ENCODE measurements at places on chromosomes 4 and X. TPM values are rescaled to one million over a fixed set of nuclear protein-coding genes. Genes with fewer than 3 reads are reported as not detected.

- DNase-seq: no peak
These were observed 213 bp downstream of the NFKB1 start for GRCh38 chr4:102501447-102501696.

DNA sequence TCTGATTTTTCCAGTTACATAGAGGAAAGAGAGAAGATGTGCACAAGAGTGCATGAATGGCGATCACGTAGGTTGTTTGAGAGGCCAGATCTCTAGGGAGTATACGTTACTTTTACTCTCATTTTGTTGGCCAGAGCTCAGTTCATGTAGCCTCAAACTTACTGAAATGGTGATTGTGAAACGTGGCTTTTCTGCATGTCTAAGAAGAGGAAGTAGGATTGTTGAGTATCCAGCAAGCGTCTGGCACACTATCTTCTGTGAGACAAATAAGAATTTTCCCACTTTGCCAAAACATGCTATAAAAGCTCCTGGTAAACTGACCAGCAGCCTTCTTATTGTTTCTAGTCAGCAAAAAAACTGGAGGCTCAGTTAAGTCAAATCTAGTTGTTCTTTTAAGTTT, 264.5 kb upstream of the EMCN start:
- no peak for DNase-seq

- no peak for DNase-seq
These were observed 13.0 kb downstream of the CORIN start for GRCh38 chr4:47824840-47825239.

DNA sequence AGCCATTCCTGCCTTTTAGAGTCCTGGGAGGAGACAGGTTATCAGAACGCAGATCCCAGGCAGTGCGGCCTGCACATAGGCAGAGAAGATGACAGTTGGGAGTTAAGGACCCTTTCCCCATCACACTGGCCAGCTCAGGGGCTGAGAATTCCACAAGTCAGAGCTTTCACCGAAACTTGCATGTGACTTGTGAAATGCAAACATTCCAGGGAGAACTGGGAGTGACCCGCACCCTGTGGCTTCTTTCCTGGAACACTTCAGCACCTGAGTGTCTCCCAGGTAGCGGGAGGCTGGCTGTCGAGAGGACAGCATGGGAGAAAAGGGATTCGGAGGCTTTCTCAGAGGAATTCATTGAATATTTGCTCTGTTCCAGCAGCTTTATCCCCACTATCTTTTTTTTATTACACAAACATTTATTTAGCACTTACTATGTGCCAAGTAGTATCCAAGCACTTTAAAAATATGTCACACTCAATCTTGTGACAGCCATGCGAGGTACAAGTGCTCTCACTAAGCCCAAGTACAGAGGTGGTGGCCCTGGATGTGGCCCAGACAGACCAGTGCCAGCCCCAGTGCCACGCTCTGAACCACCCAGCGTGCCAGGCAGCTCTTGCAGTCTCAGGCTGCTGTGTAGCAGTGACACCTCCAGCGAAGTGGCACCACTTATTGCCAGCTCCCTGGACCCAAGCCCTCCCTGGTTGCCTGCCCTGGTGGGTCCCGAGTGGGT, 100.5 kb downstream of the PHKA2 start:
- DNase-seq: no peak

- no peak for DNase-seq
These were observed 1.4 kb downstream of the CD99 start for GRCh38 chrX:2692221-2693112.

DNA sequence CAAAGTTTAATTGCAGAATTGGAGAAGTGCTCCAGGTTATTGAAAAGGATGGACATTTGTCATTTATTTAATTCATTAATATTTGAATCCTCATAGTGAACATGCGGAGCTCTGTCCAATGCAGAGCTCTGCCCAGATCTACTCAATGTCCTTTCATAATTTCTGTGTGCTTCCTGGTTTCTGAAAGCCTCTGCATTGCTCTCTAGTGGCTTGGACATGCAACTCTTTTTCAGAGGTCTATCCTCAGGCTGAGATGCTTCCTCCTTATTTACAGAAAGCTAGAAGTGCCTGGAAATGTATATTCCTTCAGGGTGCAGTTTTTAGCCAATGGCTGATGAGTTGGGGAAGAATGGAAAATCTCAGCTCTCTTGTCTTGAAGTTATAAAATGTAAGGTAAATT, 786.1 kb upstream of the AADAT start:
- no peak for DNase-seq

- DNase-seq: no peak
These were observed 27.3 kb upstream of the CRLF2 start for GRCh38 chrX:1239681-1240142.

- DNase-seq: no peak
These were observed 89.7 kb downstream of the TAB3 start for GRCh38 chrX:30799327-30799726.

DNA sequence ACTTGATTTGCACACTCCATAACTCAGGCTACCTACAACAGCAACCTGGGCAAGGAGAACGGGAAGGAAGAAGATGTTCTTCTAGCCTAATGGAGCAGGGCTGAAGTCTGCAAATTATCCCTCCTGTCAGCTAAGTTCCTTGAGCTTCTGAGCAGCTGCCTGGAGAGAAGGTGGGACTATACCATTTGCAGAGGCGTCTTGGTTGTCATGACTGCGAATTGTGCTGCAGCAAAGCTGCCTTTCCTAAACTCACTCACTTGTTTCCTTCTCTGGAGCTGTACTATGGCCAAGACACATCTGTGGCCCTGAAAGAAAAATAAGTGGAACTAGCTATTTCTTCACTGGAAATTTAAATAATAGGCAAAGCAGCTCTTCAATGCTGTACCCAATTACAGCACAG, 682.4 kb upstream of the GRIA3 start:
- no peak for DNase-seq

DNA sequence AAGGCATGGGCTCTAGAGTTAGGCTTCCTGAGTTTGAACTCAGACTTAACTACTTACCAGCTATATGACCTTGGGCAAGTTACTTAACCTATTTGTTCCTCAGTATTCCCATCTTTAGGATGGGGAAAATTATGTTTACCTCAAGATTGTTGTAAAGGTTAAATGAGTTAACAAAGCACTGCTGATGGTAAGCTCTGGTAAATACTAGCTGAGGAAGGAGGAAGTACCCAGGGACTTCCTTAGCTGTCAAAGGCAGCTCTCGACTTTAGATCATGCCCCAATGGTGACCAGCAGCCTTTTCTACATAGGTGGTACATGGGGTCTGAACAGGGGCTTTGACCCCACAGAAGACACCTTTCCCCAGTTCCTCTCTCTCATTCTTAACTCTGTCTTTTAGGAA, 20.1 kb downstream of the ATP7A start:
- DNase-seq: no peak

- DNase-seq: no peak
These were observed 956 bp downstream of the TAPT1 start for GRCh38 chr4:16225167-16225862.

DNA sequence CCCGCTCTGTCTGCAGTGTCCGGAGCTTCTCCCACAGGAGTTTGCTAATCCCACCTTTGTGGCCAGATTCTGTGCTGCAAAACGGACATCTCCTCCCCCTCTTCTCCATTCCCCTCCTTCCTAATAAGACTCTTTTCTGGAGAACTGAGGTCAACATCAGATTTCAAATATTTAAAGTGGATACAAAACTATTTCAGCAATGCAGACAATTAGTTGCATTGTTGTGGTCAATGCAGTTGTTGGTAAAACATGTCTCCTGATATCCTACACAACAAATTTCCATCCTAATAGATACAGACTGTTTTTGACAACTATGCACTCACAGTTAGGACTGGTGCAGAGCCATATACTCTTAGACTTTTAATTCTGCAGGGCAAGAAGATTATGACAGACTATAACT, 5.1 kb upstream of the MCUB start:
- DNase-seq: no peak

DNA sequence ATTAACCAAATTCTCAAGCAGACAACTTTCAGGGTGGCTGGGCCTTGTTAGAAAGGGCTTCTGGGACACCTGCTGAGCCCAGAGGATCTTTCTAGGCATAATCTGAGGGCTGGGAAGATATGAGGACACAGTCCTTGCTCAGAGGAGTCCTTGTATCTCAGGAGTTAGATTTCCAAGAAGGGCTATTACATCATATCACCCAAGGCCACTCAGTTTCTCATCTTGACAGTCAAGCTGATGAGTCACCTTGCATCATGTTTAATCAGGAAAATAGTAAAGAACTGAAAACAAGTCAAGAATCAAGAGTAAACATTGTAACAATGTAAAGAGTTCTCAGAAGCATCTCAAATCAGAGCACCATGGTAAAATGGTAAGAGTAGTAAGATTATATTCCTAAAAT, 4.0 kb downstream of the PCYT1B start:
- no peak for DNase-seq

- DNase-seq: no peak
These were observed 62.6 kb downstream of the SORCS2 start for GRCh38 chr4:7254736-7255487.

DNA sequence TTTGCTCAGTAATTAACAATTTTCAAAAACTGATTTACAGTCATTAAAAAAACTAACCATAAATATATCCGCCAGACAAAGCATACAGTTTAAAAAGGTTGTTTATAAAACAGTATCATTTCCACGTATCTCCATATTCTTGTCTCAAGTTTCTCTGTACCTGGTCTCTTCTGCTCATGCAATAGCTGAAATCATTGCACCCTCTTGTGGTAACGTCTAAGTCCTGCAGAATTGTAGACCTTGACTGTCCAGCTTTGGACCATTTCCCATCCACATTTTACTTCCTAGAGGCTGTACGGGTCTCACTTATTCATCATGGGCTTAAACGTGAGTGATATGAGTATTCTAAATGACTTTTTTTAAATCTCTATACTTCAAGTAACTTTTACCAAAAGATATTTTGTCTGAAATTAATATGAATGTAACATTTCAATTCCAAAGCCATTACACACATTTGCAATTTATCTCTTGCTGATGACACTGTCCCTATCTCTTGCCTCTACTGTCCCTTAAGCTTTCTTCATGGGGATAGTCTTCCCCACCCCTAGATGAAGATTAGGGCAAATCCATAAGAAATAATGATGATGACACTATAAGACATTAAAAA, 118.5 kb downstream of the BTC start:
- DNase-seq: peak; percentile 48

- DNase-seq: no peak
These were observed 15.4 kb downstream of the TSPAN5 start for GRCh38 chr4:98642991-98643426.

DNA sequence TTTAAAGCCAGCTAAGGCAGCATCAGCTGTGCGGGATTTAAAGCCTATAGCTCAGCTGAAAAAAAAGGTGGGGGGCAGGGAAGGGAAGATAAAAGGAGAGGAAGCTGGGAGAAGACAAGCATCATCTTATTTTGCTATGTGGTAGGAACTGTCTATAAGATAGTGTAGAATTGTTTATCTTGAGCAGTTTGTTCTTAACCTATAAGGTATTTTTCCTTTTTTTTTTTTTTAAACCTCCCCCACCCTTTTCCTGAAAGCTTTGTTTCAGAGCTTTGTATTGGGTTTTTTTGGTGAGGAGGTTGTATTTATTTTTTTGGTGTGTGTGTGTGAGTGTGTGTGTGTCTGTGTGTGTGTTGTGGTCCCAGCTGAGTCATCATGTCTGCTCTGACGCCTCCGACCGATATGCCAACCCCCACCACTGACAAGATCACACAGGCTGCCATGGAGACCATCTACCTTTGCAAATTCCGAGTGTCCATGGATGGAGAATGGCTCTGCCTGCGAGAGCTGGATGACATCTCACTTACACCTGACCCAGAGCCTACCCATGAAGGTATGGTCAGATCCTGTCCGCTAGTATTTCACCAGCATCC, 531 bp downstream of the RUFY3 start:
- DNase-seq: no peak

GRCh38 chrX:13372203-13372980, 52.5 kb upstream of the ATXN3L start:
- no peak for DNase-seq

- DNase-seq: no peak
These were observed 8.7 kb downstream of the DKK2 start for GRCh38 chr4:107027379-107027778.

DNA sequence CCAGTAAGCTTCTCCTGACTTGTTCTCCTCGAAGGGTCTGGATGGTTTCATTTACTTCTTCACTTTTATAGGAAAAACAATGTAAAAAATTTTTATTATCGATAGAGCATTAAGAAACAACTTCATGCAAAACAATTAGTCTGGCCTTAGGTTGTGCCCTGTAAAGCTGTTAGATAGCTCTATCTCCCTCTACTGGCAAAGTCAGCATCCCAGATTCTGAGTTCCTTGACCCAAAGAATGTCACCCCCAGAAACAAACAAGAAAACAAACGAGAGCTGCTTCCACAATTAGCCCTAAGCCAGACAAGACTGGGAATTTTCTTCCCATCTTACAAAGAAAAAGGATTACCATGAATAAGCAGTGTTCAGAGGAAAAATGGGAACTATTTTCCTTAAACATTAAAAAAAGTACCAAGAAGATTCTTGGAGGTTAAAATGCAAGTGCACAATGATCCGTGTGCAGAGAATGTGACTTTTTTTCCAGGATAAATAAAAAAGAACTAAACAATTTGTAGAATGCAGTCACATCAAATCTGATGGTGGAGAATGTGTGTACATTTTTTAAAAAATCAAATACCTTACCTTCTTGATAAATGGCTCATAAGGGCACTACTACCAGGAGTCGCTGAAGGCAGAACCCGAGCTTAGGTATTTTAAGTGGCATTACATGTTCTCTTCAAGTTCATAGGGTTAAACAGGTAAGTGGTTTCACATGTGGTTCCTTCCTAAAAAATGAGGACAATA, 293.2 kb downstream of the FBXO8 start:
- DNase-seq: no peak

- DNase-seq: no peak
These were observed 325.2 kb downstream of the CAMK2D start for GRCh38 chr4:113436360-113436759.

DNA sequence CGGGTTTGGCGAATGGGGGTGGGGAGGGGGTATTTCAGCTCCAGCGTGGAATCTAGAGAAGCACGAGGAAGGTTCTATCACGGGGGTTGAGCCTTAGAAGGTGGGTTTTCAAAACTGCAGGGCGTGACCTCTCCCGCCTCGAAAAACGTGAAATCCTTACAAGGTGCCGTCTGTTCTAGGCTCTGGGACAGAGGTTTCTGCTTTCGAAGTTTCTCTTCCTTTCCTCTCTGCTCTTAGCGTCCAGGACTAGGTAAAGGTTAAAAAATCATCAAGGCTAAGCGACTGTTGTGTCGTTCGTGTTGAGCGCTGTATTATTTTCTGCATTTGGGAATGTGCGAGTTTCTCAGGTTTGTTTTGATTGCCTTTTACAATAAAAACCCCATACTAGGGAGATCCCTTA, 1.1 kb downstream of the FHL1 start:
- no peak for DNase-seq

- no peak for DNase-seq
These were observed 2.4 kb downstream of the MGST2 start for GRCh38 chr4:139668036-139668435.

Gene PCDH18
- under 0.01 TPM for total RNA-seq

Gene NPNT
- 2.1 TPM for total RNA-seq

Gene NAT8L
- not detected for total RNA-seq

Gene CHRDL1
- 4.0 TPM for total RNA-seq

Gene PHEX
- 0.41 TPM for total RNA-seq

Gene BTC
- total RNA-seq: 0.39 TPM

Measured in glomerular endothelial cell (primary cell).